ENCODE measurements at places on chromosomes 1 and 21.

DNA sequence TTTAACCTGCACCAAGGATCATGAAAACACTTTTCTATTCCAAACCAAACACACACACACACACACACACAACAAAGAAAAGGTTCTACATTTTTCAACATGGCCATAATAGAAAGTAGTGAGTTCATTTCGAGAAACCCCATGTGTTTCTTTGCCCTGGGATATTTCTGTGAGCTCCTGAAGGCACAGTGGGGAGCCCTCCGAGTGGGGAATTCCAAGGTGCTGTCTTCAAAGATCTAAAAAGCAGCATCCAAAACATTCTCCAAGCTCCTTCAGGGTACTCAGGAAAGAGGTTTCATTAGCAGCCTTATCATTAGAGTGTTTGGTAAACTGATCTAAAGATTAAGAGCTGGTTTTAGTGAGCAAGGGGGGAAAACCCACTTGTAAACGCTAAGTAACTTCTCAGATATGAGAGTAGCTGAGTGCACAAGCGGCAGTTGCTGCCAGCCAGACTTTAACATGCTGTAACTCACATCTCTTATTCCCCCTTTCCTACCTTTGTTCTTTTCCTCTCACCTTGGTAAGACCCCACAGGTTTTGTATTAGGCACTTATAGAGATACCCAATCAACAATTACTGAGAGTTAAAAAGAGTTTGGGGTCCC, 38.3 kb downstream of the ZC3H11B start:
- no peak for DNase-seq

DNA sequence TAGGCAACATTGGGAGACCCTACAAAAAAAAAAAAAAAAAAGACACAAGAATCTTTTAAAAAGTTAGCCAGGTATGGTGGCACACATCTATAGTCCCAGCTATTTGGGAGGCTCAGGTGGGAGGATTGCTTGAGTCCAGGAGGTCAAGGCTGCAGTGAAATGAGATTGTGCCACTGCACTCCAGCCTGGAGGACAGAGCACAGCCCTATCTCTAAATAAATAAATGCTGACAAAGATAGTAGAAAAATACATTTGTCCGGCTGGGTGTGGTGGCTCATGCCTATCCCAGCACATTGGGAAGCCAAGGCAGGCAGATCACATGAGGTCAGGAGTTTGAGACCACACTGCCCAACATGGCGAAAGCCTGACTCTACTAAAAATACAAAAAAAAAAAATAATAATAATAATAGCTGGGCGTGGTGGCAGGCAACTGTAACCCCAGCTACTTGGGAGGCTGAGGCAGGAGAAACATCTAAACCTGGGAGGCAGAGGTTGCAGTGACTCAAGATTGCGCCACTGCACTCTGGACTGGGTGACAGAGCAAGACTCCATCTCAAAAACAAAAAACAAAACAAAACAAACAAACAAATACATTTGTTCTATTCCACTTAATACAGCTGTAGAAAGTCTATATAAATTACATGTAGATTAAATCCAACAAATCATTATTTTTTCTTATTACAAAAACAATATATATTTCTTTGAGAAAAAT, 48.5 kb downstream of the PHACTR4 start:
- no peak for DNase-seq

DNA sequence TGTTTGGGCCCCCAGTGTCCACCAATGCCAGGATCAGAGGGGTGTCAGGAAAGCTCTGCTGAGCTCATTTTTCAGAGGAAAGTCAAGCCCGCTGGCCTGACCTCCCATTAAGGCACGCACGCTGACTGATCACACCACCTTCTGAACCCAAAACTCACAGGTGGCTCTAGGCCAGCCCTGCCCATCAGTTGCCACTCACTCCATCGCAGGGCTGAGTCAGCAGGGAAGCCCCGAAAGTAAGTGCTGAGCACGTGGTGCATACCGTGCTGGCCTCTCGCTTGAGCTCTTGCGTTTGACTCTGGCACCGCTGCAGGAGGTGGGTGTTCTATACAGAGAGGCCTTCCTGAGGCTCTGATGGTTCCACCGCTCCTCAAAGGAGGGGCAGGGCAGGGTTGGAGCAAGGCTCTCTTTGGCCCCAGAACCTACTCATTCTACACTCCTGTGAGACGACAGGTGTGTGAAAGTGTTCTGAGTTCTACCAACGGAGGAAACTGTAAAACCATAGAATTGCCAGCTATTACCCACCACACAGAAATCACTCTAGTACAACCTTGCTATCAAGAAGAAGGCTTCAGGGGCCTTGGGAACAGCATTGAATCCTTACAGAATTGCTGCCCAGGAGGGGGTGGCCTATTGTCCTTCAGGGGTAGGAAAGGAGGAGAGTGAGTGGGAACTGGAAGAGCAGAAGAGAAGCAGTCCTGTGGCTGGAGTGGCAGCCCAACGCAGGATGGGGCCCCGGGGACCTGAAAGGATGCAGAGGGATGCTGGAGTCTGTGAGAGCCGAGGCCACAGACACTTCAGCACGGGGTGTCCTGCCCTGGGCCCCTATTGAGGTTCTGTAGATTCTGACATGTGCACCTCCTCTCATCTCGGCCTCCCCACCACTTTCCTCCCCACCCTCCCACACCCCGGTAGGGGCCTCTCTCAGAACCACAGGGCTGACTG, 214.7 kb upstream of the EDN2 start:
- no peak for DNase-seq

- DNase-seq = no peak
These were observed 14.2 kb upstream of the SLC44A3 start for GRCh38 chr1:94805912-94806311.

GRCh38 chr1:234845097-234845660, 235.2 kb upstream of the IRF2BP2 start:
- DNase-seq = no peak

DNA sequence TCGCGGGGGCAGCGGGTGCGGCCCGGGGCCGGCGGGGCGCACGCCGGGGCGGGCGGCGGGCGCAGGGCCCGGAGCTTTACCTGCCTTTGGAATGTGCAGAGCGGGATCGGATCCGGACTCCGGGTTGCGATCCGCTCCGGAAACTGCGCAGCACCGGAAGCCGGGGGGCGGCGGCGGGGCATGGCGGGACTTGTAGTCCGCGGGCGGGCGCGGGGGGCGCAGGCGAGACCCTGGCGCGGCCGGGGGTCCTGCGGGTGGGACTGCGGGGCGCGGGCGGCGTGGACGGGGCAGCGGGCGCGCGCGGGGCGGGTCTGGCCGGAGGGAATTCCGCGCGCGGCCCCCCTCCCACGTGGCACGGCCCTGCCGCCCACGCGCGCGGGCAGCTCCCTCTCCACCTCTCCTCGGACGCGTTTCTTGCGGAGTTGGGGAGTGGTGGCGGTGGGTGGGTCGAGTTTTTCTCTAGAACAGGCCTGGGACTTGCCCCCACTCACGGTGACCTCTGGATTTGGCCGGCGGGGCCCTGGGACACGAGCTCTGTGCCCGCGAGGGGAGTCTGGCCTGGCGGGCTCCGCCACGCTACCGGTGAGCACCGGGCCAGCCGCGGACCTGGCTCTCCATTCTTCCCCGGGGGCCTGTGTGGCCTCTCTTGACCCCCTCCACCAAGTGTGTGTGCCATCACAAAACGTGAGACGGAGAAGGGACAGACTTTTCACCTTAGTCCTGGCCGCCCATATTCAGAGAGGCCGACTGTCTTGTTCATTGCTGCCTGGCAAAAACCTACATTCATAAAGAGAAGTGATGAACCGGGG, at the start of gene PRDM15:
Gene PRDM15 (minus strand): TSS at position 155 of the 809 bp plus-strand sequence. CDS start 18,981 bp downstream, outside the sequence.
- peak; percentile 69 for DNase-seq

DNA sequence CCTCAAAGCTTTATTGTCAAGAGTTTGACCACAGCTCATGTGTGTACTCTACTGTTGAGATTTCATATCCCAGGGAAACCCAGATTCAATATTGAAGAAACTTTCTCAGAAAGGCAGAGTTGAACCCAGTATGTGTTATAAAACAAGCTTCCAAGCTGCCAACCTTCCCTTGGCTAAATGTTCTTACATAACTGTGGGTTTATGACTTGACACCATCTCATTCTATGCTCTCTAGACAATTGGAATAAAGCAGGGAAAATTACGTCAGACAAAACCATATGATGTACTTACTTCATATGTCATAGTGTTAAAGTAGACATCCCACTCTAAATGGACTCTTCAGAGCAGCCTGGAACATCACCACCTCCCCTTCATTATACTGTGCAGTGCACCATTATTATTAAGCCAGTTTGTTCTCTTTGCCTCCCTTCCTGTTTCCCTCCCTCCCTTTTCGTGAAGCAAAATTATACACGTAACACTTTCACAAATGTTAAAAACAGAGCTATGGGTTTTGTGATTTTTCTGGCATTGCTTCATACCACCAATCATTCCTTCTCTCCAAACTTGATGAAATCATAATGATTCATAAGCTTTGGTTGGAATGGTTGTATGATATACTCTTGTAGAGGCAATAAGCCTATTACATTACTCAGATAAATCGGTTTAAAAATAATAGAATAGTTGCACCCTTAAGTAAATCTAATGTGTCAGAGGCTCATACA, 507.2 kb downstream of the LTN1 start:
- DNase-seq = no peak

GRCh38 chr1:205791568-205792180, 16.4 kb upstream of the RAB29 start:
- peak; percentile 37 for DNase-seq

DNA sequence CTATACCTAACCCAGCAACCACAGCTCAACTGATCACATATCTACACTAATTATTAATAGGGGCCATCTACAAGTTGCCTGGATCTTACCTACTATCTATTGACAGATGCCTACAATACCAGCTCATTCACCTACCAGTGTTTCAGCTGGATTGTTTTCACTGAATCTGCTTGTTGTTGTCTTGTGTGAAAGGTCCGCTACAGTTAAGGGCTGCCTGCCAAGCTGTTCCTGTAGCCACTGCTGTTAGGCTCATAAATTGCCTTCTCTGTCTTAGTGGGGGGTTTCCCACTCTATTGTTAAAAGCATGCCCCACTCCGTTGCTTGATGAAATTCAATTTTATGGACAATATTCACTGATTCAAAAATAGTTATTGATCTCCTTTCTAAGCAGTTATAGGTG, 199.7 kb upstream of the TMPRSS15 start:
- DNase-seq = no peak

GRCh38 chr1:27364696-27365371, 1.9 kb downstream of the MAP3K6 start:
- DNase-seq = no peak

DNA sequence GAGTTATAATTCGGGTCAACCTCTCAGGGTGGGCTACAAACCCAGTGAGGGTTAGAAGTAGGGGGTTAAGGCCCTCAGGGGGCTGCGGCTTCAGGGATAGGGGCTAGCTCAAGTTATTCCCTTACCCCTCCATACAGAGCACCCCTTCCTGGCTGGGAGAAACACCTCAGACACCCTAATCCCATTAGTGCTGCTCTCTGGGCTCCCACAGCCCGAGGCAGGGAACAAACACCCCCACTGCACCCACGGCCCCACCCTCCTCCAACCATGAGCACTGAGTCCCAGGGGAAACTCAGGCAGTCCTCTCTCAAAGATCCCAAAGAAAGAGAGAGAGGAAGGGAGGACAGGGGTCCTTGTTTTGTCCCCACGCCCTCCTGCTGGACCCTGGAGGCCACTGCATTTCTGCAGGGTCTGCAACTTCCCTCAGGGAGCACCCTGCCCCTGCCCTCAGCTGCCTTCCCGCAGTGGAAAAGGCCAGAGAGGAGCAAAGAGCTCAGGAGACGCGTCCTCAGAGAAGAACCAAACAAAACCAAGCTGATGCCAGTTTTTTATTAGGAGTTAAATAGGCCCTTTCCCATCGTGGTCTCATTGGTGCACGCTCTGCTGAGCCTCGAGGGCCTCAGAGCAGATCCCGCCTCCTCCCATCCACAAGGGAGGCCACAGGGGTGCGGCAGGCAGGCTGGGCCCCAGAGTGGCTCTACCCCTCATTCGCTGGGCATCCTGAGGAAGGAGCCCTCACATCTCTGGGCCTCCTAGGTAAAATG, 1.4 kb upstream of the S100A4 start:
- no peak for DNase-seq

DNA sequence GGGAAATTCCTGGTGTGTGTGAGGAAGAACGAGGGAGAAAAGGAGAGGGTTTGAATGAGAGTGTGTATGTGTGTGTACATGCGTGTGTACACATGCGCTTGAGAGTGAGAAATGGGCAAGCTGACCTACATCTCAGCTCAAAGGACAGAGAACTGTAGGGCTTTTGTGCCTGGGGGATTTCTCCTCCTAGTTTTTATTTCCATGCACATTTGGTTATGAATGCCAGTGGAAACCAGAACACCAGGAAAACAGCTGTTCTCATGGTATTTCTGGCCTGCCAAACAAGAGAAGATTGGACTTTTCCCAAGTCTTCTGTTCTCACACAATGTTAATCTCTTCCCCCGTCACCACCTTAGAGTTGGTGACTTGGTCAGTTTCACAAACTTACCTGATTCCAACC, 45.2 kb downstream of the SLC44A3 start:
- DNase-seq = no peak

Data from gastrocnemius medialis (tissue), 4 donors.